Activated gamma-delta T cell treated with Interleukin-2 at 50 U/mL for 16 hours (primary cell): ENCODE measurements at places on chromosomes 12 and 14.

DNA sequence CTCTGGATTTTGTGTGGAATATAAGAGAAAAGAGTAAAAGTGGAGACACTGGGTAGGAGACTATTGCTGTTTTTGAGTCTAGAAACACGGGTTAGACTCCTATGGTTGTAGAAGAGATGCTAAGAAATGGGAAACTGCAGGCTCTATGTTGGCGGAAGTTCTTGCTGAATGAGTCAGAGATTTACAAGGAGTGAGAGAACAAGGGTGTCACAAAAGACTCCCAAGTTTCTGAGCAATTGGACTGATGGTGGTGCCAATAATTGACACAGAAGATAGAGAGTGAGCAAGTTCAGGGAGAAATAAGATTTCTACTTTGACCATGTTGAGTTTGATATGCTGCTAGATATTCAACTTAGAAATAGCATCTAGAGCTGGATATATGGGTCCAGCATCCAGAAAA is 2.6 kb upstream of the PRKD1 start:
- DNase-seq: no peak

DNA sequence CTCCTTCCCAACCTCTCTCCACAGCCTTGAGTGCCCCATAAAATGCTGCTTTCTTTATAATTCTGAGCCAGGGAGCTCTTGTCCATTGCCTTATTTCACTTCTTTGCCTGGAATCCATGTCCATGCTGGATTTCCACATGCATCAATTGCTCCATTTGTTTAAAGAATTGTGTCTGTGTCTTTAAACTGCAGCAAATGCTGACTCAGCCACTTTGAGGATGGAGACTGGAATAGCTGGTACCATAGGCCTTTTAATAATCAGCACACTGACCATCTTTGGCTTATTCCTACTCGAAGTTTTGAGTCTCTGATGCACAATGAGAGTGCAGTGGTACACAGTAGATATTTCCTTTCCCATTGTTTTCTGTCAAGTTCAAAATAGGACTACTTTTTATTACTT is 318.8 kb downstream of the LRIG3 start:
- DNase-seq: no peak

DNA sequence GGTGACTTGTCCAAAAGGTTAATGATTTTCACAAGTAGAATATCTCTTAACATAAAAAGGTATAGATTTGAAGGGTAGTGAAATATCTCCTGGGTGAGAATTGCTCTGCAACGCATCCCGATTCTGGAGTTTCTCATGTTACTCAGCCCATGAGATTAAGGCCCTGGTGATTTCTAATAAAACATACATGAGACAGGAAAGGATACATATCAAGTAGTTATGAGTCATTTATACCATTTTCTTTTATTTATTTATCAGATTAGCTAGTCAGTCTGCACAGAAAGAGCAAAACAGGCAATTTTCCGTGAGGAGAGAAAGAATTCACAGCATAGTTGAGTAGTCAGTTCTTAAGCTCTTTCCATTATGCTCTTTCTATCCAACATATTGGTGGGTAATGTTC is 535.6 kb upstream of the ATP2B1 start:
- DNase-seq: no peak

- no peak for DNase-seq
Measured at GRCh38 chr14:98893675-98894074, 378.3 kb downstream of the BCL11B start.

DNA sequence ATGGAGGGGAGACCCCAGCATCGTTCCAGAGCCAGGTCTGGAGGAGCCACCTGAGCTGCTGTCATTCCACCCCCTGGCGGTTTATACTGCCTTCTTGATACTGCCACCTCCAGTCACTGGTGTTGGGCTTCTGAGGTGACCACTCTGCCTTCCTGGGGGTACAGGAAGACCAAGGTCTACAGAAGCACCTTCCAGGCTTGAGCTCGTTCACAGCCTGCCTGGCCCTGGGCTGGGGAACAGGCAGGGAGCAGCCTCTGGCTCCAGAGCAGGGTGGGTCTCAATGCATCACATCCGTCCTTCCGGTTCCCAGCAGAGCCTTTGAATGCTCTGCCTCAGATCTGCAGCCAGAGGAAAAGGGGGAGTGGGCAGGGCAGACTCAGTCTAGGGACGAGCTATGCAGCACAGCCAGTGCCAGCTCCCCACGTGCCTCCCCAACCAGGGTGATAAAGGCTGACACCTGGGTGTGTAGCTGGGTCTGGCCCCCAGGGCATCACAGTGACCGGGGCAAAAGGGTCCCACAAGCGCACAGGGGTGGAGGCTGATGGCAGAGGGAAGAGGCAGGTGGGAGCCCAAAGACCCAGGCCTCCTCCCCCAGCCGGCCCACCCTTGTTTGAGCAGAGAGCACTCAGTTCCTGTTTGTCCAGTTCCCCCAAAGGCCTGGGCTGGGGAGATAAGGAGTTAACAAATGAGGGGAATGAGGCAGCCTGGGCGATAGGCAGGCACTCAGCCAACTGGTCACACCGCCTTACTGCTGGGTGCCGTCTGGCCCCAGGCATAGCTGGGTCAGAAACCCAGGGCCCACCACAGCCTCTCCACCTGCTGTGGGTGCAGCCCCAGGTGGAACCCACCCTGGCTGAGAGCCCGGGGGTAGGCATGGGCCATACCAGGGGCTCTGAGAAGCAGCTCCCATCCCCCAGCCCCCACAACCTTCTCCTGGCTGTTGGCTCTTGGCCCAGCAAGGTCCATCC is 17.1 kb downstream of the DEGS2 start:
- DNase-seq: no peak

- no peak for DNase-seq
Measured at GRCh38 chr12:59861635-59862034, 265.8 kb downstream of the SLC16A7 start.

GRCh38 chr12:124477107-124477915 is 90.1 kb downstream of the NCOR2 start:
- no peak for DNase-seq
